ENCODE measurements at places on chromosomes 6 and 20.

- DNase-seq = no peak
Measured at GRCh38 chr6:116034327-116034726, 26.4 kb downstream of the FRK start.

DNA sequence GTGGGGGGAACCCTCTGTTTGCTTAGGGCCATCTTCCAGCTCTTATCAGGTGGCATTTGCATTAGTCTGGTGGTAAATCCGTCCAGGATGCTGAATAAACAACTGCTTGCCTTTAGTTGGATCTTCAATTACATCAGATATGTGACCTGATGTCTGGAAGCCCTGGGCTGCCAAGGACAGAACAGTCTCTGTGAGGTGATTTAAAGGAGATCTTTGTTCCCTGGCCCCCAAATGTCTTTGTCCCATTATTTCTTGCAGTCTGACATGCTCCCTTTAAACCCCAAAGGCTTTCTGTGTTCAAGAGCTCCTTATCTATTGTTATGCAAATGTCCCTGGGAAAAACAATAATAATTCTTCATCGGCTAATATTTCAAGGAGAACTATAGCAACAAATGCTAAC is 84.6 kb upstream of the SPTLC3 start:
- no peak for DNase-seq

DNA sequence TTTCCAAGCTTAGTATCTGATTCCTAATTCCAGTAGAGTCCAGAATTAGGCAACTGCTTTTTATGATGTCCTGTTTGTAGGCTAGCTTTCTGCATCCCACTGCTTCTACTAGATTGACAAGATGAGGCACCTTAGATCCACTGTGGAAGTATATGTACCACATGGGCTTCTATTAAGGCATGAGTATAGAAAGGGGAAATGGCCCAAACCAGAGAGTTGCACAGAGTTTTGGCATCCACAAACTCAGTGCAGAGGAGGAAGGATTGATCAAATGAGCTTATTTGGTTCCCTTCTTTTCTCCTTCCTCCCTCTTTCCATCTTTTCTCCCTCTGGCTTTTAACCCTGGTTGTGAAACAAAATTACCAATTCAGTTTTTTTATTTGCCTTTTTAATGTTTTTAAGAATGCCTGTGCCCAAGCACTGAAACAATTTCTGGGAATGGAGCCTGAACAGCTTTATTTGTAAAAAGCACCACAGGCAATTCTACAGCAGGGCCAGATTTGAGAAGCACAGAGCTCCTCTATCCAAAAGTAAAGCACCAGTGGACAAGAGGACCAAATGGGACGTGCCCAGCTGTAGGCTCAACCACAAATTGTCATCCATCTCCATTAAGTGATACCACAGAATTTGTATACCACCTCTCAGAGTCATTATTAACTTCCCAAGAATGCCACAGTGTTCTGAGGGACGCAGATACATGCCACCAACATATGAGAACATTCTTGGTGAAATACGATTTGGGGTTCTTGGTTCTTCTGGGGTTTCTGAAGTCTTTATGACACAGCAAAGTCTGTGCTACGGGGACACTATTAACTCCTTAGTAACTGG is 969.1 kb downstream of the KIF16B start:
- no peak for DNase-seq

GRCh38 chr6:130514712-130515111 is 148.9 kb downstream of the TMEM200A start:
- DNase-seq = no peak

DNA sequence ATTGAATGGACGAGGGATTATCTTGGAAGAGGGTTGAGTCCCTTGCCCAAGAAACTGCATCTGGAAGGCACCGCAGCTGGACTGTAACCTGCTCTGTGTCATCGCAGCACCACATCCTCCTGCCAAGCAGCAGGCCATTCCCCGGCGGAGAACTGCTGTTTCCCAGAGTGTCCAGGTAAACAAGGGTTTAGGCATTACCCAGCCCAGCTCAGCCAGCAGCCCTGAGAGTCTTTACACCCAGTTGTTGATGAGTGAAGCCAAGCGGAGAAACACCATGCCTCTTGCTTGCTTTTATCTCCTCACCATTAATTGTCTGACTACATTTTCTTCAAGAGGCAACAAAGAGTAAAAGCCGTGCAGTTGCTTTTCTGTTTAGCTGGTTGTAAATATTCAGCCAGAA is 104.1 kb downstream of the CDH4 start:
- no peak for DNase-seq

GRCh38 chr6:35083507-35083906 is 57.6 kb downstream of the TCP11 start:
- DNase-seq = no peak

DNA sequence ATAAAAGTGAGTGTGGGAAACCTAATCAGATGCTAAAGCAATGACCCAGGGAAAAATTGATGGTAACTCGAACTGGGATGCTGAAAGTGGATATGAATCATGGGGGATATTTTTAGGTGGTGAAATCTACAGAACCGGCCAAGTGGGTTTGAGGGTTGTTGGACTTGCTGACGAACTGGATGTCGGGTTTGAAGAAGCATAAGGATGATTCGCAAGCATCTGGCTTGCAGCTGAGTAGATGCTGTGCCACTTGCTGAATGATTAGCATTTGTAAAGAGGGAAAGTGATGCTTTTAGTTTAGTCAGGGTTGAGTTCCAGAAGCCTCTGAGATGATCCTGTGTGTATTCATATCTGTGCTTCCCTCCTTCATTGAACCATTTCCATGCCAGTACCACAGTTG is 54.9 kb downstream of the UBR2 start:
- DNase-seq = no peak

- no peak for DNase-seq
Measured at GRCh38 chr6:132651062-132651461, 7.9 kb downstream of the TAAR1 start.

- DNase-seq = no peak
Measured at GRCh38 chr6:100959280-100959679, 78.2 kb upstream of the ASCC3 start.

DNA sequence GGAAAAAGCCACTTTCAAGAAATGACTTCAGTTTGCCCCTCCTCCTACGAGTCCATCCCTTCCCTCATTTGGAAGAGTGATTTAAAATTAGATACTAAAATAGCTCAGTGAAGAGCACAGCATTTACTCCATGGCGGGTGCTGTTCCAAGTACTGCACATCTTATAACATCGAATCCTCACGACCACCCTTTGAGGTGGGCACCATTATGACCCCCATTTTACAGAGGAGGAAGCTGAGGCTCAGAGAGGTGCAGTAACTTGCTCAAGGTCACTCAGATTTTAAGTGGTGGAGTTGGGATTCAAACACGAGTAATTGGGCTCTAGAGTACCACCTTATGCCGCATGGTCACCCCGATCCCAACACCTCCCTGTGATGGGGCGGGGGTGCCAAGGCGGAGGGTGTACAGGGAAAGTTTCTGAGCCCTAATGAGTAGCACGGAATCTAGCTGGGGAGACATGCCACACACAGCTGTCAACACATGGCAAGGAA is 25.5 kb downstream of the TTBK1 start:
- DNase-seq = no peak

DNA sequence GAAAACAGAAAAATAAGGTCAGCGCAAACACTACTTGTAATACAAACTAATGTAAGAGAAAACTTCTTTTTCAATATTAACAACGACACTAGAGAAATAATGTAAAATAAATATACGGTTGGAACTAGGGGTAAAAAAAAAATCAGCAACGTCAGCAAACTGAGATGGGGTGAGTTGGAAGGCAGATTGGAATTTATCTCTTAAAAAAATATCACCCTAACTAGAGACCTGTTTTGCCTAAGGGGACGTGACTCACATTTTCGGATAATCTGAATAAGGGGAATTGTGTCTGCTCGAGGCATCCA is 705 bp upstream of the UTRN start:
- DNase-seq = no peak

DNA sequence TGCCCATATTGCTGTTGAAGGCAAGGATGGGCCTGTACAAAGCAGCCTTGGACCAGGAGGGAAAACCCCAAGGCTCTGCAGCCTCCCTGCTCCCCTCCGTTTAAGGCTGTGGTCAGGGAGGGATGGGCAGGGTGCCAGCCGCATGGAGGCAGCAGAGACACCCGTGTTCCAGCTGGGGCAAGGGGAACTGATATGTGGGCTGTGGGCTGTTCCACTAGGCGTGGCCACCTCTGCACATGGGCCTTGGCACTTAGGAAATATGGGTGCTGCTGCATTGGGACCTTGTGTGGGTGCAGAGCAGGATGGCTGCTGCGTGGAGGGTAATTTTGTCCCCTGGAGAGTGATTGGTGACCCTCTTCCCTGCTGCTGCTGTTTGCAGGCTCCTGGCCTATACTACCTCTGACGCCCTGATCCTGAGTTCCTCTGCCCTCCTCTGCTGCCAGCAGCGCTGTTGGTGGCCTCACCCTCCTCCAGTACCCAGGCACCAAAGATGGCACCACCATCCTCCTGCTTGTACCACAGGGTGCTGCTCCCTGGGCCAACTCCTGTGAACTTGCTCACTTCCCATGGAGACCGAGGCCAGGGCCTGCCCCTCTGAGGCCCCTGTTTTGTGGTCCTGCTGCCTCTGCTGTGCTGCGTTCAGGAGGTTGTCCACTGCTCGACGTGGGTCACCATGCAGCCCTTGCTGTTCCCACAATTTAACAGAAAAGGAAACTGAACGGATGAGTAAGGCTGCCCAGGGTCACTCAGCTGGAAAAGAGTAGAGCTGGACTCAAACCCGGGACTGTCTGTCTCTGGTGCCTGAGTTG is 35.3 kb downstream of the PANK2 start:
- DNase-seq = no peak

DNA sequence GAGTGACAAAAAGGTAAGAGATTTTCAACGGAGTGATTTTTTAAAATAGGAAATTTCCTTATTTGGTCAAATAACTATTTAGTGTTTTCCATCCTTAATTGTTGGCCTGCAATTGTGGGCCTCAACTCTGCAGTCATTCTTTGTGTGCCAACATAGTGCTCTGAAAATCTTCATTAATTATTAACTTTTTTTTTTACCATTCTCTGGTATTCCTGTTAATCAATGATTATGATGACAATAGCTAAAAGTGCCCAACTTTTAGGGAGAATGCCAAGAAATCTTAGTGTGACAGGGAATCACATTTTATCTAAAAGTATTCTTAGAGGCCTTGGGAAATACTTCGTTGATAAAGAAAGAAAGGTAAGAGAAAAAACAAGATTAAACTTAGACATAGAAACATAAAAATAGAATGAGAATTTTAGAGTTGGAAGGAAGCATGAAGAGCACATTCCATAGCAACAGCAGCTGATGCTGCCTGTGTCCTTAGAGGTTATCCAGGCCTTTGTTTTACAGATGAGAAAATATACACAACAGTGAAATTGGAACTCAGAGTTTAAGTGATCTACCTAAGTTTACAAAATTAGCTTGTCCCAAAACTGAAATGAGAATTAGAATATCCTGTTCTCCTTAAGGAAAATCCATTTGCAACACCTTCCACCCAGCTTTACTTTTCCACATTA is 1.2 kb downstream of the GPRC6A start:
- DNase-seq = no peak

GRCh38 chr6:53581173-53581773 is 36.4 kb upstream of the GCLC start:
- no peak for DNase-seq

DNA sequence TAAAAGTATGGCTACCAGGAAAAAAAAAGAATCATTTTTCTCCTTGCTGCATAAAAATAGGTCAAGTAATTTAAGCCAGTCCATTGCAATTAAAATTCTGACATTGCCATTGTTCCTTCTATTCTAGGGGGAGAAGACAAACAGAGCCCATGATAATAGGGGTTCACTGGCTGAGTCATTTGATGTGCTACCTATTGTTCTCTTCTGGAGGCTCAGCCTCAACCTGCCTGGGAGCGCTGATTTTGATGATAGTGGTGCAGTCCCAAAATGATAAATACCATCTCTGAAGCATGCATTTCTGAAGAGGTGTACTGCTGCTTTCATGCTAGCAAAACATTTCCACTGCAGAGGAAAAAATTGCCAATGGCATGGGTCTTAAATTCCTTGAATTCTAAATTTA is 5.8 kb downstream of the CITED2 start:
- no peak for DNase-seq

DNA sequence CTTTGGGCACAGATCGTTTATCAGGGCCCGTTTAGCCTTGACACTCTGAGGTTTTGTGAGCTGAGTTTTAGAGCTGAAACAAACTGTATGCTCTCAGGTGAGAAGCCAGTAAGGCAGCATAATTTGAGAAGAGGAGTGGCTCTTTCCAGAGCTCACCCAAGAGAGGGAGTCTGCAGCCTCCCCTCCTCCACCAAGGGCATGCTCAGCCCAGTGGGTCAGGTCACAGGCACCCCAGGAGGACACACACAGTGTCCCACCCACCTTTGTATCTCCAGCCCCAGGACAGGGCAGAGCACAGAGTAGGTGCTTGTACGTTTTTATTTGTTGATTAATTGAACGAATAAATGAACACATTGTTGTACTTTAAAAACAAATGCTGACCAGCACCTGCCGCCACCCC is 3.4 kb downstream of the TSPO2 start:
- no peak for DNase-seq

- no peak for DNase-seq
Measured at GRCh38 chr6:154595538-154595937, 85.1 kb upstream of the CNKSR3 start.

GRCh38 chr6:90078513-90079289 is 184.4 kb downstream of the GJA10 start:
- DNase-seq = peak; percentile 62

DNA sequence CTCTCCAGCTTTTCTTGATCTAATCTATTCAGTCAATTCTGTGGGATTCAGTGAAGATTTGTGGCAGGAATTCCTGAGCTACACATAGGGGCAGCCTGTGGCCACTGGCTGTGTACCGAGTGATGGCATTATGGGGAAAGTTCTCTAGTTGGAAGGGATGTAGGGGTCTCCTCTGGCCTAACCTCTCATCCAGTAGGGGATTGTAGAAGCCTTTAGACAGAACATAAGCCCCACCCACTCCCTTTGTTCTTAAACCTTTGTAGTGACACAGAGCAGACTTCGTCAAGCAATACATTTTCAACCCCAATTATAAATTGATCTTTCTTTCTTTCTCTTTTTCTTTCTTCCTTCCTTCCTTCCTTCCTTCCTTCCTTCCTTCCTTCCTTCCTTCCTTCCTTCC is 188.9 kb downstream of the QKI start:
- no peak for DNase-seq

Data from stimulated activated CD4-positive, alpha-beta T cell treated with anti-CD3 and anti-CD28 coated beads, Interleukin-1b, Interleukin-23, amount 100 ng/mL, for 24 hours (primary cell).